Testis (tissue), 5 donors: ENCODE measurements at places on chromosomes 12 and 14. TPM values are rescaled to one million over a fixed set of nuclear protein-coding genes. Genes with fewer than 3 reads are reported as not detected.
A peak's percentile ranks its signal among the peaks of the same experiment; 100 is the strongest.

DNA sequence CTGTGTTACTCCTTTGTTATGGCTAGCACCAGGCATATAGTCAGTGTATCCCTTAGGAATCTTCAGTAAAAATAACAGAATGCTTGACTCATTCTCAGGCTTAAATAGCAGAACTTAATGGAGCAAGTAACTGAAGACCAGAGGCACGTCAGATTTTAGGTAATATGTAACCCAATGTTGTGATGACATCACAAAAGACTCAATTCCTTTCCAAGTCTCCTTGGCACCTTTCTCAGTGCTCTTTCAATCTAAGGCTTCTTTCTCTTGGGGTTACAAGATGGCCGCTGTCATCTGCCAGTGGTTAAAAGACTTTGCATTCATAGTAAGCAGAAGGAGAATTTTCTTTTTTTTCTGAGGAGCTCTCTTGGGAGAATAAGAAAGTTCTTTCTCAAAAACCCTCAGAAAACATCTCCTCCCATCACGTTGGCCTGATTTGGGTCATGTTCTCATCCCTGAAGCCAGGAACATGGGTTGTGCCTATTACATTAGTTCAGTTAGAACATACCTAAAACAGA is 33.4 kb upstream of the DCN start:
- no peak overlapping the region for H3K27ac ChIP-seq
- DNase-seq = no peak
- no peaks in the 10 kb centered on the region for H3K36me3 ChIP-seq
- no peak overlapping the region for H3K4me3 ChIP-seq

DNA sequence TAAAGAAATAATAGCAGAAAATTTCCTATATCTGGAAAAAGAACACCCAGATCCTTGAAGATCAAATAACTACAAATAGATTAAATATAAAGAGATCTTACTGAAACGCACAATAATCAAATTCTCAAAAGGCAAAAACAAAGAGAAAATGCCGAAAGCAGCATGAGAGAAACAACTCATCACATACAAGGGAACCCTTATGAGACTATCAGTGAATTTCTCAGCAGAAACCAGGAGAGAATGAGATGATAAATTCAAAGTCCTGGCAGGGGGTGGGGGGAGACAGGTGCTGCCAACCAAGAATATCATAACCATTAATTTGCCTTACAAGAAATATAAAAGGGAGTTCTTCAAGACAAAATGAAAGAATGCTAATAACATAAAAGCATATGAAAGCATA is 73.7 kb downstream of the CEP128 start:
- no peaks in the 10 kb centered on the region for H3K4me1 ChIP-seq
- no peak overlapping the region for H3K27ac ChIP-seq
- H3K36me3 ChIP-seq = no peaks in the 10 kb centered on the region
- H3K4me3 ChIP-seq = no peak overlapping the region
- no peak for DNase-seq

DNA sequence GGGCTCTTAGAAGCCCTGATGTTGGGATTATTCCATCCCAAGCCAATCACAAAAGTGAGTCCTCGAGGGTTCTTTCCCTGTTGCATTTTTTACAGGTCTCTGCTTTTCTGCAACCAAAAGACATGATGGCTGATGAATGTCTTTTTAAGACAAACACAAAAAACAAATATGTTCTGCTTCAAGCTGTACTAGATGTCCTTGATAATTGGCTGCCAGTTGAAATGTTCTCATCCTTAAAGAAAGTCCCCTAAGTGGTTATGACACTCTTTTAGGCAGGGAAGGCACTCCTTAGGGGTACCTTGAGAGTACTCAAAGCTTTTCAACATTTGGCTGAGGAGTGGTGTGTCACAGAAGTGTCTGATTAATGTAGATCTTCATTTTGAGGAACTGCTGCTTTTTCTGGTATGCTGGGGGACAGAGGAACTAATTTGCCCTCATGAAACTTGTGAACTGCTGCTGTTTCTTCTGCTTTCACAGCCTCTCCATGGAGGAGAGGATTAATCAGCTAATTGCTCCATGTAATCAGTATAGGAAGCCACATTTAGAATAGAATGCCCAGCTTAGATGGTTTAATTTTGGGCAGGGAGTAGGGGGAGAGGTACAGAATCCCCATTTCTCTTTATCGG is 22.8 kb upstream of the IGF1 start:
- H3K4me1 ChIP-seq = peaks cover 12% of the 10 kb centered on the region
- no peaks in the 10 kb centered on the region for H3K36me3 ChIP-seq
- H3K4me3 ChIP-seq = no peak overlapping the region
- no peak overlapping the region for H3K27ac ChIP-seq
- DNase-seq = no peak
- no peaks in the 10 kb centered on the region for H3K27me3 ChIP-seq

GRCh38 chr12:74393272-74393671 is 144.4 kb upstream of the ATXN7L3B start:
- H3K36me3 ChIP-seq = no peaks in the 10 kb centered on the region
- no peaks in the 10 kb centered on the region for H3K27me3 ChIP-seq
- no peaks in the 10 kb centered on the region for H3K4me1 ChIP-seq
- DNase-seq = no peak
- no peak overlapping the region for H3K27ac ChIP-seq

DNA sequence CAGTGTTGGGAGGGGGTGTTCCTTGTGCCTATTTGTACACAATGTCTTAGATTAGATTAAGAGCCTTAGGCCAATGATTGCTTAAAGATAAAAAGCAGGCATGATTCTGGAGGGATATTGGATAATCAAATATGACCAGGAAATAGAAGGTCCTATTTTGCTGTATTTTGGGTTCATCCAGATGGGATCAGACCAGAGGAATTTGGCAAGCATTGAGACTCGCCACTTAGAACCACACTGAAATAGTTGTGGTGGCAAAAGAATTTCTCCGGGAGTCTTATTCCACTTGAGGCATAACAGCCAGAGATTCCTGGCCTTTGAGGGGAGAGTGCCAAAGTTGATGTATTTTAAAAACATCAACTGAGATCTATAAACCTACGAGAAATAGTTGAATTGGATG is 327.2 kb downstream of the RAD51B start:
- no peak overlapping the region for H3K4me3 ChIP-seq
- no peak for DNase-seq
- H3K36me3 ChIP-seq = no peaks in the 10 kb centered on the region
- peak overlapping the region; percentile 69 for H3K27ac ChIP-seq

GRCh38 chr14:96094211-96094610 is 55.0 kb downstream of the C14orf132 start:
- H3K4me1 ChIP-seq = no peaks in the 10 kb centered on the region
- H3K27ac ChIP-seq = no peak overlapping the region
- H3K36me3 ChIP-seq = no peaks in the 10 kb centered on the region
- DNase-seq = no peak
- H3K27me3 ChIP-seq = no peaks in the 10 kb centered on the region

GRCh38 chr12:7451756-7452155 is 7.8 kb upstream of the CD163L1 start:
- no peak overlapping the region for H3K27ac ChIP-seq
- no peak for DNase-seq
- H3K4me3 ChIP-seq = no peak overlapping the region
- H3K27me3 ChIP-seq = no peaks in the 10 kb centered on the region
- no peaks in the 10 kb centered on the region for H3K36me3 ChIP-seq

DNA sequence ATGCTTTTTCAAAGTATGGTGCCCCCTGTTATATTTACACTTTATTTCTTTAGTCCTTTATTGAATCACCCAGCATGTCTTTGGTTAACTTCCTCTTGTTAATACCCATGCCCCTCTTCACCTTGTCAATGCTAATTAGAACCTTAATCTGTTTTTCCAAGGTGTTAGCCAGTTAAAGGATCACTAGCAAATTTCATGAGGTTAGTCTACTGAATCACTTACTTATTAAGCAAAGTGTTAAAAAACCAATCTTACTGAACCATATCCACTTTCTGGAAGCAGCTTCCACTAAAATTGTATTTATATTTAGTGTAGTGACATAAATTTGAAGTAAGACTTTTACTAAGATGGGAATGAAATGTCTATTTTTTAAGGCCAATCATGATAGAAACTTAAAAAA is 27.9 kb downstream of the TAOK3 start:
- H3K27me3 ChIP-seq = no peaks in the 10 kb centered on the region
- no peak overlapping the region for H3K4me3 ChIP-seq
- DNase-seq = no peak
- H3K36me3 ChIP-seq = no peaks in the 10 kb centered on the region

DNA sequence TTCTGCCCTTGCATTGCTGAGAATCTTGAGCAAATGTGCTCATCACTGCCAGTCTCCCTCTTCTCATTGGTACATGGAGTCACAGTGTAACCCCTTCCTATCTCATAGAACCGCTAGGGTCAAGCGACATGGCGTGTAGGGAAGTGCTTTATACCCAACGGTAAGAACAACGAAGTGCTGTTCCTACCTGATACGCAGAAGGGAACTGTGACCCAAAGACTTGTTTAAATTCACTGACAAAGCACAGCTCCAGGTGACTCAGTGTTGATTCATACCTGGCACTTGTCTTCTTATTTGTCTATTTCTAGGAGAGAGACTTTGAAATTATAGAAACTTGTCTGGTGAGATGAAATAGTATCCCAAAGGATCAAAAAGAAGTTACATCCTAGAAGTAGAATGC is 53.7 kb downstream of the FBXL14 start:
- no peaks in the 10 kb centered on the region for H3K27me3 ChIP-seq
- no peaks in the 10 kb centered on the region for H3K36me3 ChIP-seq
- no peaks in the 10 kb centered on the region for H3K4me1 ChIP-seq
- H3K27ac ChIP-seq = no peak overlapping the region

- no peak overlapping the region for H3K4me3 ChIP-seq
- H3K27me3 ChIP-seq = no peaks in the 10 kb centered on the region
- H3K4me1 ChIP-seq = no peaks in the 10 kb centered on the region
- H3K27ac ChIP-seq = no peak overlapping the region
Measured at GRCh38 chr14:98612434-98613200, 659.4 kb downstream of the BCL11B start.

GRCh38 chr12:116222358-116222757 is 55.1 kb downstream of the MED13L start:
- DNase-seq = peak; percentile 83
- no peaks in the 10 kb centered on the region for H3K36me3 ChIP-seq
- no peak overlapping the region for H3K4me3 ChIP-seq

DNA sequence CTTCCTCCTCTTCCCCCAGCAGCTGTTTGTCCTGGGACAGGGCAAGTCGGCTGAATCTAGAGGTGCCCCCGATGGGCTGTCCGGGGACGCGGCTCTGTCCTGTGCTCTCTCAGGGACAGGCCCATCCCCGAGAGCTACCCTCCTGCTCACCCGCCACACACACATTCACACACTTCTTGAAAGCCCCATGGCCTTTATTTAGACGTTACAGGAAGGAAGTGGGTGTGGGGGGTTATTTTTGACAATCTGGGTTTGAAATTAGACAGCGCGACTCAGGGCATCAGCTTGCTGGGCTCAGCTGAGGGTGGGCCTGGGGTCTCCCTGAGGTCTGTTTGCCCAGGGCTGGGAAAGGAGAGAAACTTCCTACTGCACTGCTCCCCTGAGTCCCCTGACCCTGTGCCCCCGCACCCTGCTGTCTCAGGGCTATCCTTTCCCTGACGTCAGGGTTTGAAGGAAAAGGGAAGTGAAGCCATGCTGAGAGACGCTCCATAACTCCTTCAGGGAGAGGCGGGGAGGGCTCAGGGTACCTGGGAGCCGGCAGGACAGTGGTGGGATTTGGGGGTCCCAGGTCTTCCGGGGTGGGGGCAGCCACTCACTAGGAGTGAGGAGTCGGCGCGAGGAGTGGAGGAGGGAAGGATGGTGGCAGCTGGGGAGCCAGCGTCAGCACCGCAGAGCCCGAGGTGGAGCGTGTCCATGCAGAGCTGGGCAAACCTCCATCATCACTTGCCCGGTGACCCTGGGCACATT is 8.1 kb downstream of the PTPN6 start:
- peaks cover 31% of the 10 kb centered on the region for H3K4me1 ChIP-seq
- no peaks in the 10 kb centered on the region for H3K36me3 ChIP-seq
- no peaks in the 10 kb centered on the region for H3K27me3 ChIP-seq
- H3K27ac ChIP-seq = peak overlapping the region; percentile 41
- no peak overlapping the region for H3K4me3 ChIP-seq
- no peak for DNase-seq

GRCh38 chr12:61111218-61111617 is 1149.0 kb upstream of the USP15 start:
- no peaks in the 10 kb centered on the region for H3K36me3 ChIP-seq
- no peaks in the 10 kb centered on the region for H3K4me1 ChIP-seq
- no peak overlapping the region for H3K27ac ChIP-seq
- H3K27me3 ChIP-seq = no peaks in the 10 kb centered on the region

- no peak overlapping the region for H3K4me3 ChIP-seq
- peaks cover 61% of the 10 kb centered on the region for H3K4me1 ChIP-seq
- no peaks in the 10 kb centered on the region for H3K36me3 ChIP-seq
- H3K27ac ChIP-seq = no peak overlapping the region
Measured at GRCh38 chr14:76926521-76927251, 100.5 kb downstream of the LRRC74A start.

DNA sequence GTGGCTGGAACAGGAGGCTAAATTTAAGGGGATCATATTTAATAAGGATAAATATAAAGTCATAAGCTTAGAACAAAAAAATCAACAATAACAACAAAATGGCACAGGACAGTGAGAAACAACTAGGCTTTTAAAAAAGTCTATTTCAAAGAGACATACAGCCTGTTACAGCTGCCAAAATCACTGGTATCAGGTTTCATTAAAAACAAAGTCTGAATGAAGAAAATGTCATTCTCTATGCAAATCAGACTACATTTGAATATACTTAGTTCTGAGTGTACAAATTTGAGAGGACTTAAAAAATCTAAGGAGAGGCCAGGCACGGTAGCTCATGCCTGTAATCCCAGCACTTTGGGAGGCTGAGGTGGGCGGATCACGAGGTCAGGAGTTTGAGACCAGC is 44.0 kb downstream of the TFCP2 start:
- no peak overlapping the region for H3K4me3 ChIP-seq
- H3K36me3 ChIP-seq = no peaks in the 10 kb centered on the region
- no peak overlapping the region for H3K27ac ChIP-seq
- H3K4me1 ChIP-seq = no peaks in the 10 kb centered on the region

GRCh38 chr12:116306968-116307367 is 29.5 kb upstream of the MED13L start:
- H3K4me3 ChIP-seq = no peak overlapping the region
- H3K27me3 ChIP-seq = no peaks in the 10 kb centered on the region
- no peak for DNase-seq
- H3K4me1 ChIP-seq = peaks cover 3% of the 10 kb centered on the region
- H3K27ac ChIP-seq = no peak overlapping the region

GRCh38 chr12:120468821-120469449 is 613 bp downstream of the SRSF9 start:
- H3K27me3 ChIP-seq = no peaks in the 10 kb centered on the region
- no peaks in the 10 kb centered on the region for H3K36me3 ChIP-seq
- peaks cover 32% of the 10 kb centered on the region for H3K4me1 ChIP-seq
- peak overlapping the region; percentile 98 for H3K4me3 ChIP-seq

PDE3A gene
- 1.6 TPM for total RNA-seq

AACS gene
- 26.0 TPM for total RNA-seq

GPR162 gene
- total RNA-seq = 2.2 TPM

ZBTB25 gene
- 20.6 TPM for total RNA-seq

CLEC4C gene
- 2.0 TPM for total RNA-seq

CCDC38 gene
- total RNA-seq = 7.7 TPM

BHLHE41 gene
- 13.9 TPM for total RNA-seq

PLEKHD1 gene
- 1.1 TPM for total RNA-seq

DIO3 gene
- total RNA-seq = 2.4 TPM

SLC38A2 gene
- total RNA-seq = 151 TPM

SMIM41 gene
- 15.6 TPM for total RNA-seq

TMEM52B gene
- total RNA-seq = 1.2 TPM

NTN4 gene
- 84.9 TPM for total RNA-seq
